ENCODE measurements at places on chromosomes 4 and X.
A peak's percentile ranks its signal among the peaks of the same experiment; 100 is the strongest.

GRCh38 chr4:1646690-1647089 lies 37.4 kb downstream of the FAM53A start:
- DNase-seq: no peak

GRCh38 chrX:134572816-134573682 lies 85.2 kb downstream of the PLAC1 start:
- no peak for DNase-seq

DNA sequence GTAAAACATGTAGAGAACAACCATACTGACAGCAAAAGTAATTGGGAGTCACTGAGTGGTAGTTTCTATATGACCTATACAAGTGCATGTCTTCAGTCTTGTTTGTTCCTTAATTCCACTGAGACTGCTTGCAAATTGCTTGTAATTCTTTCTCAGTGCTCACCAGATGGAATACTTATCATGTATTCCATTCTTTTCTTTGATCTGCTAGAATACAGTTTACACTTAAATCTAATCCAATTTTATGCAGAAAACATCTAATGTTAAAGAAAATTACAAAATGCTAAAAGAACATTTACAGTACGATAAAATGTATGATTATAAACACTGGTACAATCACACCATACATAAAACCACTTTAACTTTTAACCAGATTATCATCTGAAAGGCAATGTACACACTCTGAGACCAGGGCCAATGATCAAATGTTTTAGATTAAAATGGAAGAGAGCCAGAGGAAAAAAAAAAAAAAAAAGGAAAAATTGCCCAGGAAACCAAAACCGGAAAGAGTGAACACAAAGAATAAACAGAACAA lies 741.4 kb downstream of the FAT4 start:
- DNase-seq: no peak

- no peak for DNase-seq
These were observed 36.5 kb downstream of the KLHL15 start for GRCh38 chrX:23990455-23990854.

- no peak for DNase-seq
These were observed 79.8 kb downstream of the PAPSS1 start for GRCh38 chr4:107640197-107640596.

- DNase-seq: no peak
These were observed 146.2 kb downstream of the PRSS12 start for GRCh38 chr4:118206627-118207026.

DNA sequence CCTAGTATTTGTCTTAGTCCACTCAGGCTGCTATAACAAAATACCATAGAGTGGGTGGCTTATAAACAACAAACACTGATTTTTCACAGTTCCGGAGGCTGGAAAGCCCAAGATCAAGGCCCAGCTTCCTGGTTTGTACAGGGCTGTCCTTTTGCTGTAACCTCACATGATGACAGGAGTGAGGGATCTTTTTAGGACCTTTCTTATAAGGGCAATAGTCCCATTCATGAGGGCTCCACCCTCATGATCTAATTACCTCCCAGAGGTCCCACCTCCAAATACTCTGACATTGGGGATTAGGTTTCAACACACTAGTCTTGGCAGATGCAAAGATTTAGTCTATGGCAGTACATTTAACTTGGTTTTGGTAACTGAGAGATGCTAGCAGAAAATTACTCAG lies 20.9 kb downstream of the GPAT3 start:
- DNase-seq: no peak

DNA sequence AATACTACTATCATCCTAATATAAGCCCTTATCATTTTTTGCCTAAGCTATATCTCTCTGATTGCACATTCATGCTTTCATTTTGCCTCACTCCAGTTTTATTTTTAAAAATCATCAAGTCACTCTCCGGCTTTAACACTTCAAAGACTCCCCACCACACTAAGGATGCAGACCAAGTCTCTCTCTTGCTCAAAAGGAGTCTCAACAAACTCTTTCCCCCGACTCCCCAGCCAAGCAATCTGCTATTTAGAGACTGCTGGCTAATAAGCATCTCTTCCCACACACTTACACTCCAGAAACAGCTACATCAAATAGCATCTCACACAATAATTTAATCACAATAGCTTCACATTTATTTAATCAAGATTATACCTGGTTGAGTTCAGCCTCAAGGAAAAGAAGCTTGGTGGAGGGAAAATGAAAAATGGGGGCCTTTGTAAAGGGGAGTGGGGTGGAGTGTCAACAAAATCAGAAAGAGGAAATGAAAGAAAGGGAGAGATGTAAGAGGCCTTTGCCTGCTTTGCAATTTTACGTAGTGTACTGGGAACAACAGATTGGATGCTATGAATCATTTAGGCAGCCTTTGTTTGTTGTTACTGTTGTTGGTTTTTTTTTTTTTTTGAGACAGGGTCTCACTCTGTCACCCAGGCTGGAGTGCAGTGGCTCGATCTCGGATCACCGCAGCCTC lies 104.1 kb upstream of the MCF2 start:
- no peak for DNase-seq

- peak; percentile 13 for DNase-seq
These were observed 28.3 kb downstream of the SEPSECS start for GRCh38 chr4:25131926-25132325.

- DNase-seq: no peak
These were observed 174.9 kb upstream of the PCDH18 start for GRCh38 chr4:137707102-137707620.

DNA sequence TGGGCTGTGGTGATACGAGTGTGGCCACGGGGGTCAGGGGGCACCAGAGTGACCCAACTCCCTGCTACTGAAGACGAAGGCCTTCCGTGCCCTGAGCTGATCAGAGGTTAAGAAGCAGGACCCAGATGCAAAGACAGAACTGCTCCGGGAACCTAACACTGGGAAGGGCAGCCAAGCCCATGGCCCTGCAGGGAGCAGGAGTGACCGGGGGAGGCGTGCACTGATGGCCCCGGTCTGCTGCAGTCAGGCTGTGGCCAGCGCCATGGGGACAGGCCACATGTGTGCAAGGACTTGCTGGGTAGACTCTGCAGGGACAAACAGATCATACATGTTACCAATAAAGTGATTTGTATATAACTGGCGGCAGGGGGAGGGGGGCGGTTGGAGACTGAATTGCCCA lies 74.6 kb downstream of the ACOX3 start:
- DNase-seq: no peak

- DNase-seq: no peak
These were observed 112.1 kb downstream of the ARHGAP6 start for GRCh38 chrX:11553594-11553993.

- no peak for DNase-seq
These were observed 77.9 kb upstream of the AFF2 start for GRCh38 chrX:148422526-148422925.

DNA sequence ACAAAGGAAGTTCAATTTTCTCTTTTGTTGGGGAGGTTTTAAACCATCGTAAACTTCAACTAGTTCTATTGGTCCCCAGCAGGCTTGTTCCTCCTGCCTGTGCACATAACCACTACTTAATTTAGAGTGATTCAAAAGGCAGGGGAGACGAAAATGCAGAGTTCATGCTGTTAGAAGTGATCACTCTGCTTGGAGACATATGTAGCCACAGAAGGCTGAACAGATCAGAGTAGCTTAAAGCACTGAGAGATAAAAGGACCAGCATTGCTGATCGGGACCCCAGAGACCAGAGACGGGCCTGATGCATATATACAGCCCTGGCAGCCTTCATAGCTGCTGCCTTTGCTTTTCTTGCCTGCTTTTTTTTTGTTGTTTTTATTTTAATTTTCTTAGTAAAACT lies 662.0 kb upstream of the CPEB2 start:
- DNase-seq: no peak

DNA sequence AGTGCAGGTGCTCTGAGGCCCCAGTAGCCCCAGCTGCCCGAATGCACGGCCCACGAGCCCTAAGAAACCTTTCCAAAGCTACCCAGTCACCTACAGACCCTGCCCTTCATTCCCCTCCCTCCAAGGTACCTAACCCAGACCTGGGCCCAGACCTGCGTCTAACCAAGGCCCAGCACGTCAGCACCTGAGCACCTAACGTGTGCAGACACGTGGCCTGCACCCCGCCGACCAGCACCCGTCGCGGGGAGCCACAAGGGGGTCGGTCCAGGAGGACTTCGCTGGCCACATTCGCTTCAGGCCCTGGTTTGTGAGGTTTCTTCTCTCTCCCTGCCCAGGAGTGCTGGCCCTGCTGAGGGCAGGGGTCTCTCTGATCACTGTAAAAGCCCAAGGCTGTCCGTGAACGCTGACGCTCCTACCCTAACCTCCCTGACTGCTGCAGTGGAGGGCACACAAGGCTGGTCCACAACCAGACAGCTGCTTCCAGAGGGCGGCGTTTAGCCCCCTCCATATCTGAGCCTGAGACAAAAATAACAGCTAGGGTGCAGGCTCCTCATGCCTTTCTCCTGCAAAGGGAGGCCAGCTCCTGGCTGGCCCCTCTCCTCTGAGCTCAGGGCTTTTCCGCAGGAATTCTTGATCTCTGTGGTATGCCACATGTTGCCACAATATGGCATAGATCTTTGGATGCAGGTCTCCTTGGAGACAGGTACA lies 31.8 kb downstream of the WDR1 start:
- DNase-seq: no peak

GRCh38 chr4:179325181-179325580 lies 1882.9 kb upstream of the AGA start:
- DNase-seq: no peak

GRCh38 chr4:155722816-155723499 lies 35.9 kb upstream of the GUCY1B1 start:
- DNase-seq: no peak

DNA sequence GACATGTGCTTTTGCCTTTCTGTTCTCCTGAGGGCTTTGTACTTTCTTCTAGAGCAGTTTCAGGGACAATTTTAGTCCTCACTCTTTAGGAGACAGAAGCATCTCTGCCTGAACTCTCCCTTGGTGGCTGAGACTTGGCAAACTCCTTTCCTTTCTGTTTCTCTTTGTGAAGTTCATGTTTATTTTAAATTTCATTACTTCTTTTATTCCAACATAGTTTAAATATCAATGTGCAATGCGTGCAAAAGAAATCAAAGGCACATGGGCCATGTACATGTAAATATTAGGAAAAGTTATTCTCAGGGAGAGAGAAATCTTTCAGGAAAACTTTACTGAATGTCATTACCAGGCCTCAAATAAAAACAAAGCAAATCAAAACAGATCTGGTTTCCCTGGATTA lies 177.6 kb downstream of the RNF150 start:
- no peak for DNase-seq

GRCh38 chr4:91325495-91325894 lies 978.3 kb upstream of the GRID2 start:
- peak; percentile 68 for DNase-seq

DNA sequence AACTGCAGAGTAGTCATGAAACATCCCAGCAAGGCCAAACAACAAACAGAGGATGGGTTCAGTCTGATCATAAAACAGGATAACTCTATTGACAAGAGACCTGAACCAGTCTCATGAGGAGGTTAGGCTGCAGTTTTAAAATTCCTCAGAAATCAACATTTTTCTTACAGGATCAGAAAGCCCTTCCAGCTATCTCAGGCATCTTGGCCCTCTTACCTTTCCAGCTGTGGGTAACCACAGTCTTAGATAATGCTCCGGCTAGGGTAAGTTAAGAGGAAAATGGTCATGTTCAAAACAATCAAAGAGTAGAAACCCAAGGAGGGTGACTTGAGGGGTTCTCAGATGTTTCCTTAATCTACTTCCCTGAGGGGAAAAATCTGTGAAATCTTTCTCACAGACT lies 5.1 kb downstream of the CTSO start:
- peak; percentile 72 for DNase-seq

GRCh38 chrX:13684361-13684760 lies 4.6 kb upstream of the RAB9A start:
- no peak for DNase-seq

GRCh38 chr4:2935762-2936743 lies 27.2 kb downstream of the NOP14 start:
- DNase-seq: peak; percentile 58

GRCh38 chr4:144421839-144422565 lies 224.0 kb upstream of the HHIP start:
- no peak for DNase-seq

- peak; percentile 62 for DNase-seq
These were observed 24.1 kb downstream of the ZCCHC12 start for GRCh38 chrX:118847676-118848075.

DNA sequence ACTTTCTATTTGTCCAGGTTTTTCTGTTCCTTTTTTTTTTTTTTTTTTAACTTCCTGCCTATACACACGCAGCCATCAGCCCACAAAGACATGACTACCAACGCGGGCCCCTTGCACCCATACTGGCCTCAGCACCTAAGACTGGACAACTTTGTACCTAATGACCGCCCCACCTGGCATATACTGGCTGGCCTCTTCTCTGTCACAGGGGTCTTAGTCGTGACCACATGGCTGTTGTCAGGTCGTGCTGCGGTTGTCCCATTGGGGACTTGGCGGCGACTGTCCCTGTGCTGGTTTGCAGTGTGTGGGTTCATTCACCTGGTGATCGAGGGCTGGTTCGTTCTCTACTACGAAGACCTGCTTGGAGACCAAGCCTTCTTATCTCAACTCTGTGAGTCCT lies 2.1 kb downstream of the EBP start:
- DNase-seq: no peak

- DNase-seq: peak; percentile 94
These were observed 75.1 kb upstream of the USP9X start for GRCh38 chrX:41009850-41010846.

GRCh38 chrX:130916636-130917422 lies 13.8 kb upstream of the ENOX2 start:
- peak; percentile 66 for DNase-seq

GRCh38 chrX:13793897-13794296 lies 23.0 kb downstream of the GPM6B start:
- no peak for DNase-seq

DNA sequence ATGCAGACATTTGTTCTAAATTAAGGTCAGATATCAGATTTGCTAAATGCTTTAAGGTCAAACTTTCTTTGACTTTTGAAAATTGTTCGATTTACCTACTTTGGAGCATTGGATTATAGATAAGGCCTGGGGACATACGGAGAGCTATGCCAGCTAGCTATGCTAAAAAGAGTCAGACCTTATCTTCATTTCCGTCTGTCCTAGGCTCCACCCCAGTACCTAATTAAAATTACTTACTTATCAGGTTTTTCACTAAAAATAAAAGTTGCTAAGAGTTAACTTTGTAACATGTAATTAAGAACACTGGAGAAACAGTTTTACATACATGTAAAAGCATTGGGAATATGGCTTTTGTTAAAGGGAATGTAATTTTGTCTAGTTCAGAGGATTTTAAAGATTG lies 7.1 kb upstream of the TMEM35A start:
- no peak for DNase-seq

DNA sequence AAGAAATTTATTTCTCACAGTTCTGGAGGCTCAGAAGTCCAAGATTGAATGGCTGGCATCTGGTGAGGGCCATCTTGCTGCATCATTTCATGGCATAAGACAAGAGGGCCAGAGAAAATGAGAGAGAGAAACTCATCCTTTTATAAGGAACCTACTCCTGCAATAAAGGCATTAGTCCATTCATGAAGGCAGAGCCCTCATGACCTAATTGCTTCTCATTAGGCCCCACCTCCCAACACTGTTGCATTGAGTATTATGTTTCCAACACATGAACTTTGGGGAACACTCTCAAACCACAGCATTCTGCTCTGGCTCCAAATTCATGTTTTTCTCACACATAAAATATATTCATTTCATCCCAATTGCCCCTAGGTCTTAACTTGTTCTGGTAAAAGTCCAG lies 14.2 kb downstream of the RNF175 start:
- DNase-seq: no peak

- DNase-seq: no peak
These were observed 85.1 kb downstream of the ARAP2 start for GRCh38 chr4:36159208-36159607.

Data from choroid plexus epithelial cell (primary cell).